ENCODE measurements at places on chromosomes 2 and 18.
A peak's percentile ranks its signal among the peaks of the same experiment; 100 is the strongest.

GRCh38 chr2:174951745-174952144 lies 53.4 kb downstream of the CHN1 start:
- peak; percentile 2 for DNase-seq

DNA sequence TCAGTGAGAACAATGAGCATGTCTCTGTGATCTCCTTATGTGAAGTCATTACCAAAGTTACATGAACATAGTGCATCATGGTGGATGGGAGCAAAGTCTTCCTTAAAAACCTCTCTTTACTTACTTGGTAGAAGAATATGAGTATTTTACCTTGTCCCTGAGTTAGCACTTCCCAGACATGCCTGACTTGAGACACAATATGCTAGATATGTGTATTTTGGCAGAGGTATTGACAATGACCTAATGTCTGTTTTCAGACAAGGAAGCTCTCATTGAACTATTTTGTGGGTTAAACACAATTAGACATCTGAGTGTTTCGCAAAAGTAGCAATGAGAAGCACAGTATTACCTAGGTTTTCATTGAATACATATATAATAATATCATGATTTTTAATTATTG lies 99.1 kb upstream of the MC4R start:
- DNase-seq: no peak

- no peak for DNase-seq
Observed at GRCh38 chr2:28276076-28276618, 116.5 kb upstream of the FOSL2 start.

- no peak for DNase-seq
Observed at GRCh38 chr2:168814046-168814445, 11.6 kb downstream of the NOSTRIN start.
